ENCODE measurements at places on chromosomes 11 and 22.

GRCh38 chr11:41578421-41579051 lies 119.1 kb upstream of the LRRC4C start:
- no peak for DNase-seq

GRCh38 chr11:69153661-69154060 lies 2.1 kb upstream of the SMIM38 start:
- no peak for DNase-seq

DNA sequence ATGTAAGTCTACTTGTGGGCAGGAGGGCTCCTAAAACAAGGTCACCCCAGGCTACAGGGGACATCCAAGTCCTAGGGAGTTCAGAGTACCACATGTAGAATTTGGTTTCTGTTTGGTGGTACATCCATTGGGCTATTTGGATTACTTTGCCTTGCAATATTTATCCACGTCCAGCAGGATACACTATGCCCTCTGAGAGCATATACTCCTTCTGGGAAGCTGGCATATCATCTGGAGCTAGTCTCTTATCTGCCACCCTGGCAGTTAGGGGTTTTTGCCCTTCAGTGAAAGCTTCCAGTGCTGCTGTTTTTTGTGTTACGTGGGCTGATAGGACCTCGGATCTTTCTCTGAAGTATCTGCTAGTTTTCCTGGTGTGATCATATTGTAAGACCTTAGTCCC lies 7.3 kb downstream of the LMO2 start:
- DNase-seq: no peak

DNA sequence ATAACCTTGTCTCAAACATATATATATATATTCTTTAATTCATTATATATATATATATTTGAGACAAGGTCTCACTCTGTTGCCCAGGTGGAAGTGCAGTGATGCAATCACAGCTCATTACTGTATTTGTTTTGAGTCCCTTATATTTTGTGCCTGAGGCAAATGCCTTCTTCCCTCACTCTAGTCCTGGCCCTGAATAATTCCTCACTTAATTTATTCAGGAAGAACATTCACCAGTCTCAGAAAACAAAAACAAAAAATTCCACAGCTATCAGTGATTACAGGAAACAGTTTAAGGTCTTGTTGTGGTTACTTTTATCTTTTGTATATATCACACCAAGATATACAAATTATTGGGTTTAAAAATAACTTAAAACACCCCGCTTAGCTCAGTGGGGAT lies 155.7 kb downstream of the CWF19L2 start:
- no peak for DNase-seq

DNA sequence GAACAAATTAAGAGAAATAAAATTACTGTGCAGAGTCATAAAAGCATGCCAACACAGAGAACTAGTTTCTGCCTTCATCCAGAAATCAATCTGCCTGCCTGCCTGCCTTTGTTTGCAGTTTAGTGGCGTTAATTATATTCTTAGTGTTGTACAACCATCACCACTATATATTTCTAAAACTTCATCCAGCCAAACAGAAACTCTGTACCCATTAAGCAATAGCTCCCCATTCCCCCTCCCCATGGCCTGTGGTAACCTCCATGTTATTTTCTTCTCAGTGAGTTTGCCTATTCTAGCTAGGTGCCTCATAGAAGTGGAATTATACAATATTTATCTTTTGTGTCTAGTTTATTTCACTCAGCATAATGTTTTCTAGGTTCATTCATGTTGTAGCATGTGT lies 183.2 kb upstream of the TBCEL start:
- DNase-seq: no peak

GRCh38 chr22:45537734-45538181 lies 35.1 kb downstream of the FBLN1 start:
- DNase-seq: no peak

DNA sequence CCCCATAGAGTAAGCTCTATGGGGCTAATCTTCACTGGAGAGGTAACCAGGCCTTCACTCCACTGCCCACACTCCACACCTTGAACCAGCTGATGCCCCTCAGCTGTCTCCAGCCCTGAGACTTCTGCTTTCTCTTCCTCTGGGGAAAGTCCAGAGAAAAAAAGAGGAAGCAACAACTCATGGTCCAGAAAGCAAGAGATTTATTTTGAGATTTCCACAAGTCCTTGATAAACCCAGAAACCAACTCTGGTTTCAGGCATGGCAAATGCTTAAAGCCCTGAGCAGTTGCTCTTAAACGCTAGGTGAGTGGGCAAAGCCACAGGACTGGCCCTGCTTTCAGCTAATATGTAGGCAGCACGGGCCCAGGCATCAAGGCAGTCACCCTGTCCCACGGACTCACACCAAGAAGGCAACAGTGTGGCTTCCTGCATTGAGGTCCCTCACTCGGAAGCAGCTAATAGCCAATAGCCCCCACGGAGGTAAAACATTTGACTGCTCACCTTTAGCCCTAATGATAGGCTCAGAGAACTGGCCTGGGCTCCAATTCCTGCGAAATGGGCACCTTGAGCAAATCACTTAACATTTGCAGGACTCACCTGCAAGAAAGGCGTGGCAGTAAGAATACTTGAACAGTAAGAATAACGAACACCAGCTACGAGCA lies 4.3 kb downstream of the CYB561A3 start:
- DNase-seq: no peak

DNA sequence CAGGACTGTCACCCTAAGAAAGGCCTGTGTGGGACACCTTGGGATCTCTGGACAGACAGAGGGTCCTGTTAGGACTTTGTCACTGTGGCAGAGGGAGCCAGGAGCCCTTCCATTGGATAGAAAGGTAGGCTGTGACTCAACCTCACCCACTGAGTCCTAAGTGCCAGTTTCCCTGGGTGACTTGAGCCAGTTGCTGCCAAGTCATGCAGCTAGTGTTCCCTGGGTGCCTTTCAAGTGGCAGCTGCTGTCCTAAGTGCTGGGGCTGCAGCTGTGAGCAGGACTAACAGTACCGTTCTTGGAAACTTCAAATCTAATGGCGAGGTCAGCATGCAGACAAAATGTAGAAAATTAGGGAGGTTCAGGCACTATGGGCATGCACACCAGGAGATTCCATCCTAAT lies 393.7 kb downstream of the TMEM135 start:
- no peak for DNase-seq

GRCh38 chr22:20431511-20432192 lies 6.0 kb downstream of the SCARF2 start:
- no peak for DNase-seq

GRCh38 chr22:46696229-46696518 lies 41.9 kb downstream of the CERK start:
- DNase-seq: no peak

GRCh38 chr22:17334059-17334458 lies 35.2 kb upstream of the CECR2 start:
- no peak for DNase-seq

DNA sequence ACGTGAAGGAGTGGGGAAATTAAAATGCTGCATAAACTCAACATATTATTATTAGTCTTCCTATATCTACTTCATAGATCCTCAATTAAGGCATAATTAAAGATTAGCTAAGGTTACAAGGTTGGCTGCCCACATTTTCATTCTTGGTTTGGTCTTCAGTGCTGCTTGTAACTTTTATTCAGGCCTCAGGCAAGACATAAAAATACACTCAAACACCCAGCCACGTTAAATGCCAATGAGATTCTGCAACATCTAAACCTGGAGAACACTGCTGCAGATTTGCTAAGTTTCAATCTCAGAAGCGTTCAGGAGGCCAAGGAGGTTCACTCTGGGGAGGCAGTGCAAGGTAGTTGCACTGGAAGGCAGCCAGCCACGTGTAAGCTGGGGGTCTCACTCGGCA lies 358.7 kb upstream of the NARS2 start:
- DNase-seq: no peak

- DNase-seq: peak; percentile 13
These were observed 426.4 kb downstream of the CTTN start for GRCh38 chr11:70824605-70825245.

- DNase-seq: no peak
These were observed 4.8 kb upstream of the HBD start for GRCh38 chr11:5239046-5239445.

GRCh38 chr11:73430326-73430725 lies 54.1 kb downstream of the RELT start:
- DNase-seq: no peak

DNA sequence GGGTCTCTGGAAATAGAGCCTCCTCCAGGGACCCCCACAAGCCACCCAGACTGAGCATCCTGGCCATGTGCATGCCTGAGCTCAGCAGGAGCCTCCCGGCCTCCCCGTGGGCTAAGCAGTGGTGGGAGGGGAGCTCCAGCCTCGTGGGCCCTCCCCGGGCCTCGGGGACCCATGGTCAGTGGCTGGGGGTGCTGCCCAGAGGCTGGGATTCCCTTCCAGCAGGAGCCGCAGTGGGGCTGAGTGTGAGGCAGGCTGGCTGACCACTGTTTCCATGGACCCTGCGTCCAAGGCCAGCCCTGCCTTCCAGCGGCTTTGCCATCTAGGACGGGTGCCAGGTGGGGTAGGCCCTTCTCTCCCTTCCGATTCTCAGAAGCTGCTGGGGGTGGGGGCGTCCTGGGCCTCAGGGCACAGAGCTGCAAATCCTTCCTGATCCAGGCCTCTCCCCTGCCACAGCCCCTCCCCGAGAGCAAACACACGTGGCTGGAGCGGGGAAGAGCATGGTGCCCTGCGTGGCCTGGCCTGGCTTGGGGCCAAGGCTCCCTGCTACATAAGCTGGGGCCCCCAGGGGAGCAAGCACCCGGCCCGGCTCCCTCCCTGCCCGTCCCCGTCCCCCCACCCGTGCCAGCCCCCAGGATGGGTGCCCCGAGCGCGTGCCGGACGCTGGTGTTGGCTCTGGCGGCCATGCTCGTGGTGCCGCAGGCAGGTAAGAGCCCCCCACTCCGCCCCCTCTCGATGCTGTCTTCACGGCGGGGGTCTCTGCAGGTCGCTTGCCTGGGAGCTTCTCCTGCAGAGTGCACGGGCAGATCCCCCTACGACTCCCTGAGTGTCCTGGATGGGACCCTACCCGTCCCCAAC lies at the start of gene MUC5B:
Gene MUC5B, plus strand, starts transcription at position 576 of the 855 bp plus-strand sequence. Its CDS starts 58 bp downstream, at position 634.
- no peak for DNase-seq

- DNase-seq: no peak
These were observed 589.5 kb upstream of the CADM1 start for GRCh38 chr11:116093481-116094270.

- DNase-seq: peak; percentile 51
These were observed 389 bp downstream of the MICALL1 start for GRCh38 chr22:37906364-37907008.

DNA sequence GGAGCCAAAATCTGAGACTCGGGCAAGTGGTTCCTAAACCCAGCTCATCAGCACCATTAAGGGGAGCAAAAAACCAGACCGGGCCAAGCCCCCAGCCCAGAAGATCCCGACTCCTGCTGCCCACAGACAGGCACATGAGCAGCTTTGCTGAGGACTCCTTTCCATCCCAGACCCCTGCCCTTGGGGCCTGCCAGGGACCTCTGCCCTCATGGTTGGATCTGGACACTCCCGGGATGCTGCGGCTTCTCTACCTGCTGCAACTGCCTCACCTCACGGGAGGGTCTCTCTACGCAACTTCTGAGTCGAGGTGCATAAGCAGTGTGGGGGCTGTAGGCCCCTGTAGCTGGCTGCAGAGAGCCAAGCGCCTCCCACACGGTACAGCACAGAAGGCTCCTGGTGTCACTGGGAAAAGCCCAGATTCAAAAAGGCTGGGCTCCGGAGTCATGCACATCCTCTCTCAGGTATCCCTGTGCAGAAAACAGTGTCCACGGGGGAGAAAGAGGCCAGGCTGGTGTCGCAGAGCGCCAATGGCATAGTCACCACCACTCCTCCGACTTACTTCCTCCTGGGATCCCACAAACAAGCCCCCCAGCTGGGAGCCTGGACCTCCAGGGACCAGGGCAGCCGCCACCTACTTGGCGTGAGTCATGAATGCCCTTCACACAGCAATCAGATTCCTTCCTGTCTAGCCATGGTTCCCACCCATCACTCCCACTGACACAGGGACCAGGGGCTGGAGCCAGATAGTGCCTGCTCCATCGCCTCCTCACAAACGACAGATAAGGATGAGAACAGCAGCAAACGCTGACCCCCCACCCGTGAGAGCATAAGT lies 122.1 kb downstream of the BCR start:
- no peak for DNase-seq

DNA sequence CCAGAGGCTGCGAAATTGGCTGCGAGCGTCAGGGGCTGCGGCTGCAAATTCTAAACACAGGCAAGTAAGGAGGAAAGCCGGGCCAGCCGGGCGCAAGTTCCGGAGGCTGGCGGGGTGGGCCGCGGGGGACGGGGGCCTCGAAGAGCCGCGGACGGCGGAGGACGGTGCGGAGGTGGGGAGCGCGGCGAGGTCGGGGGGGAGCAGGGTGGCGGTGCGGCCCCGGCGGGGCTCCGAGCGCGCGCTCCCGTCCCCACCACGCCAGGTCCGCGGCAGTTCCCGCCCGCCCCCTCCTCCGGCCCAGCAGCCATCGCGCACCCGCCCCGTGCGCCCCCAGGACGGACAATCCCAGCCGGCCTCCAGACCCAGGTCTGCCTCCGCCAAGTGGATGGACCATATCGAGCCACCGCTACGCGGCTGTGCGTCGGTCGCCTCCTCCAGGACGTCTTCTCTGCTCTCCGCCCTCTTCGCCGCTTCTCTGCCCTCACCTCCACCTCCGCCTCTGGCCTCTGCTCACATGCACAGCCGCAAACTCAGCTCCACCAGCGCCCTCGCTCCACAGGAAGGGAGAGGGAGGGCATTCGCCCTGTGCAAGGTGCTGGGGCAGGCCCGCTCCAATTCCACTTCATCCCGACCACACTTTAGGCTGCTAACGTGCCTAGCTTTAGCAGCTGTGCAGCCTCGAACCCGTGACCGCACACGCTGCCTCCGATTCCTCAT lies 7.2 kb downstream of the ELFN2 start:
- DNase-seq: peak; percentile 47

DNA sequence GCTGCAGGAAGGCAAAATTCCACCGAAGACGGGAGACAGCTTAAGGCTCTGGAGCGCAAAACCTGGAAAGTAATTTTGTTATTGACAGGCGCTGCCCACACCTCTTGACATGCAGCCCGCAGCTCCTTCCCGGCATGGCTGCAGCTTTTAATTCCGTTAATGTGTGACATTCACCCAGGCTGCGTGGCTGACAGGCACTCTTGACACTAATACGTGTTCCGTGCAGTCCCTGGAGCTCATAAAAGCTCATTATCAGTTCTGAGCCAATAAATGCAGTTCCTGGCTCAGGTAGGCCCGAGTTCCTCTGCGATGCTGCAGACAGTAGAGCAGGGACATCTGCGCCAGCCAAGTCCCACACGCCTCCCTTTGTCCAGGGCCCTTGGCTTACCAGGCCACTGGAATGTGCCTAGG lies 34.8 kb downstream of the TSPAN18 start:
- DNase-seq: no peak

All from activated CD4-positive, alpha-beta T cell treated with anti-CD3 and anti-CD28 coated beads for 48 hours (primary cell).